ENCODE measurements at places on chromosomes 6 and 20.

DNA sequence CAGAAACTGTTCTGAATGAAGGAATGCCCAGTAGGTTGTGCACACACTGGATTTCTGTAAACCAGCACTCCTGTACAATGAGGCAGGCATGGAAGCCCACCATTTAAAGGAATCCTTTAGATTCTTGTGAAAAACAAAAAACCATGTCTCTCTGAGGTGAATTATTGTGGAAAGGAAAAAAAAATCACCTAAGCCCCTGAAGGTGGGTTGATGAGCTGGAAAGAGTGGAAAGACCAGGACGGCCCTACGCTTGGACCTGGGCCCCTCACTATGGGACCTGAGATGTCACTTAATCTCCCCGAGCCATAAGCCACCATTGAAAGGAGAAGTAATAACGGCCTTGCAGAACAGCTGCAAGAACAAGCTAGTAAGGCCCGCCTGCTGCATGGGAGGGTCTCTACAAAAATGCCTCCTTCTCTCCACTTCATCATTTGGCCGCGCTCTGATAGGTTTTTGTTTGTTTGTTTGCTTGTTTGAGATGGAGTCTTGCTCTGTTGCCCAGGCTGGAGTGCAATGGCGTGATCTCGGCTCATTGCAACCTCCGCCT, 68.8 kb downstream of the RAB44 start:
- DNase-seq, result no peak

GRCh38 chr20:48164034-48164433, 378.8 kb upstream of the SULF2 start:
- DNase-seq, result no peak

- no peak for DNase-seq
Observed at GRCh38 chr6:143110996-143111395, 50.3 kb downstream of the AIG1 start.

GRCh38 chr6:131967948-131968347, 16.8 kb upstream of the CCN2 start:
- no peak for DNase-seq

DNA sequence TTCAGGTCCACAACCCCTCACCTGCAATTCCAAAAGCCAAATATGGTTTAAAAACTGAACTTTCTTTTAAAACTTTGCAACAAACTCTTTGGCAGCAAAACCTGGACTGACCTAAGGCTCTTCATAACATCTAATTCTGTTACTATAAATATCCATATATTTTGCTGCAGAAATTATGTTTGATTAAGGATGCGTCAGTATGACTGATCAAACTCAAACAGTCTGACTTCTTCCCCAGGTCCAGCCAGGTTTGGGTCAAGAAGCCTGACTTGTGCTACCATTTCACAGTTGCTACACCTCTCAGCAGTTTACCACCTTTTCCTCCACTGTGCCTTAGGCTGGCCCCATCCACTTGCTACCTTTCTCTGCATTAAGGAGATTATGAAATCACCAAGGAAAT, 127.0 kb upstream of the DUSP22 start:
- DNase-seq, result no peak

- no peak for DNase-seq
Observed at GRCh38 chr6:150133686-150134085, 9.2 kb upstream of the PPP1R14C start.

DNA sequence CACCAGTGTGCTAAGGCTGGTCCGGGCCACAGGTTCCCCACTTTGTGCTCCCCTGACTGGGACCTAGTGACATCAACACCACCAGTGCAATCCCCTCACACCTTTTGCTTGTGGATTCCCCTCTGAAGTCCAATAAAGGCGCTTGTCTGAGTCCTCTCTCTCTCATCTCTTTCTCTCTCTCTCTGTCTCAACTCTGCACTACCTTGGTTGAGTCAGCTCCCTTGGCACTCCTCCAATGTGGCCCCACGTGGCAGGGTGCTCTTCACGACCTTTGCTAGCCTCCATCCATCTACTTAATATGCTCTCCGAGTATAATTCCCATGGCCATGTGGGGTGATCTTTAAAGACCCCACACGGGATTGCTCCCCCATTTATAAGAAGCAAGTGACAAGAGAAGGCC, 385.0 kb downstream of the CD83 start:
- no peak for DNase-seq

DNA sequence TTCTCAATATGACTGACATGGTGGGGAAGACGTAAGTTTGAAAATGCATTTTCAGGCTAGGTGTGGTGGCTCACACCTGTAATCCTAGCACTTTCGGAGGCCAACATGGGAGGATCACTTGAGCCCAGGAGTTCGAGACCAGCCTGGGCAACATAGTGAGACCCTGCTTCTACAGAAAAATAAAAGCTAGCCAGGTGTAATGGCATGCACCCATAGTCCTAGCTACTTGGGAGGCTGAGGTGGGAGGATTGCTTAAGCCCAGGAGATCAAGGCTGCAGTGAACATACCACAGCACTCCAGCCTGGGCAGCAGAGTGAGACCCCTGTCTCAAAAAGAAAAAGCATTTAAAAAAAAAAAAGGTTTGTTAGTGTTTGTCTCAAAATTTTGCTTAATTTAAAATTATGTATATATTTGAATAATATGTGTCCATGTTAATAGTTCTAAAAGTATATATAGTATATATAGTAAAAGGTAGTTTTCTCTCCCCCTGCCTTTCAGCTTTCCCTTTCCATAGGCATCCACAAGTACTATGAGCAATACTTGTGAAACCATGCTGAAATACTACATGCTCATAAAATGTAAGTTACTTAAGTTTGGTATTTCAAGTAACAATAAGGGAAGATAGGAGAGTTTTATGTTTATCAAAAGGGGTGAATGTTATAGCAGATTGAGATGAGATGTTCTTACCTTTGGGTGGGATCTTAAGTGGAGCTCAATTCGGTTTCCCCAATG, 15.1 kb downstream of the PTPRA start:
- no peak for DNase-seq

DNA sequence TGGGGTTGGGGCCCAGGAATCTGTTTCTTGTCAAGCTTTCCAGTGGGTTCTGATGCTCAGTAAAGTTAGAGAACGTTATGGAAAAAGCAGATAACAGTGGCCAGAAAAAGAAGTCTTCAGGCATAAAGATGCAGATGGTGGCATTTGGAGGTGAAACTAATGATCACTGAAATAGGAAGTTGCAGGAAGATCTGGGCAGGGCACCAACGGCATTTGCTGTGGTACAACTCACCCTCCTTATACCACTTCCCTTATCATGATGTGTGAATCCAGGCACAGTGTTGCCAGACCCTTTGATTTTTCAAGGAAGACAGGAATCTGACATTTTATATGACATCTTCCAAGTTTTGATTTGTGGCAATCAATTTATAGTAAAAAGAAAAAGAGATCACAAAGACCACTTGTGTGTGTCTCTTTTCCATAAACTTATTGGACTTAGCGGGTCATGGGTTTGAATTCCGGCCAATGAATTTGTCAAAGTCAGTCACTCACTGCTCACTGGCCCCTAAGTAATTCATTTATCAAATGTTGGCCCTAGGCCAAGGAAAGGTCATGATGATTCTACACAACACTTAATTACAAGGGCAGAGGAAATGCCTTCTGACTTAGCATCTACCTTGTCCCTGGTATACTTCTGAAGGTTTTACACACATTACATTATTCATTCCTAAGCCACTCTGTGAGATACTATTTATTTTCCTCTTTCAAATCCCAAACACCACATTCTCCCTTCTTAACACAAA, 37.6 kb downstream of the LAMP5 start:
- no peak for DNase-seq

GRCh38 chr6:144320741-144321140, 35.6 kb downstream of the UTRN start:
- no peak for DNase-seq

DNA sequence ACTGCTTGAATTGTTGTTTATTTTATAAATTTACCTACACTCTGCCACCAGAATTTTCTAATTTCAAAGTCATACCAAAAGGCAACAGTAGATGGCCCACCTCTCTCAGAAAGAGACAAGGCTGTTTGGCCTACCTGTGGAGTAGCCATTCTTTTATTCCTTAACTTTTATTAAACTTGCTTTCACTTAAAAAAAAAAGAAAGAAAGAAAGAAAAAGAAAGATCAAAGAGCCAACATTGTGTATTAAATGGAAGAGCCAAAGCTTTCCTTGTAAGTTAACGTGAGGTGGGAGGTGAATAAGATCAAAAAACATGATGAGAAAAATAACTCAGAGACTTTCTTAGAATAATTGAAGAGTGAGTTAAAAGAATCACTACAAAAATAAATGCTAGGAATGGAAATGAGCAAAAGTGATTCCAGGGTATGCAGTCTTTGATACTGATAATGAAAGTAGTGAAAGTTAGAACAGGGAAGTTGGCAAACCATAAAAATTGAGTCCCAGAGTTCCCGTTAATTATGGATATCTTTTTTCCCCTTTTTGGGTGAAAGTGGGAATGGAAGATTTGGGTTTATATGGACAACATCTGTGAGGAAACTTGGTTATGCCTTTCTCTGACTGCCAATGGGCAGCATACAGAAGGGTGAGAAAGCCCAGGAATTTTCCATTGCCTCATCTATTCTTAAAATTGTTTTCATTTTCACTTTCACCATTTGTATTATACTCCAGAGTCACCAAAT, 35.9 kb upstream of the MYB start:
- DNase-seq, result no peak

- DNase-seq, result no peak
Observed at GRCh38 chr6:31247813-31248212, 24.1 kb downstream of the HLA-C start.

DNA sequence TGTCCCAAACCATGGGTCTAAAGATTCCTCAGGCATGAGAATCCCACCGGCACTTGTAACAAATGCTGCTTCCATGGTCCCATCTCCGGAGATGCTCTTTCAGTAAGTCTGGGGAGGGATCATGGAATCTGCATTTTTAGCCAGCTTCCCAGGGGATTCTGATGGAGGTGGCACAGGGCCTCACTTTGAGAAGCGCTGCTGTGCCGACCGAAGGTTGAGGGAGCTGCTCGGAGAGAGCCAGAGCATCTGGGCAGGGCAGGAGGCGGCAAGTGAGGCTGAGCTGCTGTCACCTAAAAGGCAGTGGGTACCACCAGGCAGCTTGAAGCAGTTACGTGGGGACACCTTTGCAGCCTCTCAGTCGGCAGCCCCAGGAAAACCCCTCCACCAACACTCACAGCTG, 100.2 kb upstream of the CDYL start:
- DNase-seq, result no peak

- DNase-seq, result no peak
Observed at GRCh38 chr6:89952105-89952671, 57.9 kb downstream of the GJA10 start.

GRCh38 chr6:157713451-157714152, 109.4 kb upstream of the SNX9 start:
- no peak for DNase-seq

- DNase-seq, result no peak
Observed at GRCh38 chr20:43740642-43741041, 13.8 kb upstream of the GTSF1L start.

- no peak for DNase-seq
Observed at GRCh38 chr6:30985490-30985889, 2.0 kb downstream of the MUC21 start.
